Activated effector memory CD4-positive, alpha-beta T cell treated with Interleukin-2 at 50 U/mL for 16 hours (primary cell): ENCODE measurements at places on chromosomes 13 and 19.

DNA sequence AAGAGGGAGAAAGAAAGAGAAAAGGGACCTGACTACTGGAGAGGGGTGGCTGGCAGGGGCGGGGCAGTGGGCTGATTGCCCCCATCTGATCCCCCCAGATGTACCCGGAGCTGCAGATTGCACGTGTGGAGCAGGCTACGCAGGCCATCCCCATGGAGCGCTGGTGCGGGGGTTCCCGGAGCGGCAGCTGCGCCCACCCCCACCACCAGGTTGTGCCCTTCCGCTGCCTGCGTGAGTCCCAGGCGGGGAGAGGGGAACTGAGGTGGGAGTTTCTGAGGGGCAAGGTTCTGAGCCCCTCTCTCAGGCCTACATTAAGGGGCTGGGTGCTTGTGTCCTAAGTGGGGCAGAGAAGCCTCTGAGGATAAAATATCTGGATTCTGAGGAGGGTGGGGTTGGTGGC, 2.4 kb downstream of the APLP1 start:
- DNase-seq = no peak

- no peak for DNase-seq
Observed at GRCh38 chr13:36288794-36289391, 8.7 kb downstream of the CCDC169 start.

GRCh38 chr13:77345150-77345780, 18.4 kb upstream of the MYCBP2 start:
- no peak for DNase-seq

GRCh38 chr13:99693852-99694611, 192.8 kb downstream of the TM9SF2 start:
- DNase-seq = no peak

DNA sequence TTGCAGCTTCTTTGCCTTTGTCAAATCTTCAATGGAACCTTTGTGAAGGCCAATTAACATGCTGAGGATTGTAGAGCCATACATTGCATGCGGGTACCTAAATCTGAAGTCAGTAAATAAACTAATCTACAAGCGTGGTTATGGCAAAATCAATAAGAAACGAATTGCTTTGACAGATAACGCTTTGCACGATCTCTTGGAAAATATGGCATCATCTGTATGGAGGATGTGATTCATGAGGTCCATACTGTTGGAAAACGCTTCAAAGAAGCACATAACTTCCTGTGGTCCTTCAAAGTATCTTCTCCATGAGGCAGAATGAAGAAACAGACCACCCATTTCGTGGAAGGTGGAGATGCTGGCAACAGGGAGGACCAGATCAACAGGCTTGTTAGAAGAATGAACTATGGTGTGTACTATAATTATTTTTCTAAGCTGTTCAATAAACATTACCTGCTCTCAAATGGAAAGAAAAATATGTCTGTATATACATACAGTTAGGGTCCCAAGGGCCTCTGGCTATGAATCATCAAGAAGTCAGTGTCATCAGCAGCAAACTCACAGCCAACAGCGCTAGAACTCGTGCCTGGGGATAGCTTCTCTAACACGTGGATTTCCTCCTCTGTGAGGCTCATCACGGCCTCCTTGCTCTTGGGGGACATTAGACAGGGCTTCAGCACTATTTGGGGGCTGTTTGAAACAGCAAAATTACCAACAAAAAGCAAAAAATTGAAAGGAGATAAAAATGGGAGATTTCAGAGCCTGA, 2.9 kb upstream of the CD70 start:
- DNase-seq = no peak

- no peak for DNase-seq
Observed at GRCh38 chr13:76014406-76015318, 378.5 kb downstream of the LMO7 start.
